HT-29 (cell line): ENCODE measurements at places on chromosomes 7 and 10.

- DNase-seq: peak; percentile 42
These were observed 307.2 kb downstream of the SNX13 start for GRCh38 chr7:17633067-17633466.

- no peak for DNase-seq
These were observed 178.6 kb downstream of the CXCL12 start for GRCh38 chr10:44206127-44206818.

DNA sequence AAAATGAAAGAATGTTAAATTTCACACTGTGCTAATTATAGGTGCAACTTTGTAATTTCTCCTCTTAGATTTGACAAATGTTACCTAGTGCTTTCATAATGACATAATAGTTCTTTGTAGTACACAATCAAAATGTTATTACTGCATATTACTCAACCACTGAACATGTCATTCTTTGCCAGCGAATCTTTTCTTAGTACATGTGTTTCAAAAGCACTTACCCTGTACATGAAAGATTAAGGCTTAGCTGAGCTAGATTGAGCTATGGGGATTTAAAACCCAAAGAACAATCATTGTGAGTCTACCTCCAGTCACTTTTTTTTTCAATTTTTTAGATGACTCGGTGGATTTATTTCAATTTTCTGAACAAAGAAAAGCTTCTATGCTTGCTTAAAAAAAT is 123.5 kb upstream of the FERD3L start:
- no peak for DNase-seq

GRCh38 chr7:106039486-106040060 is 72.5 kb downstream of the SYPL1 start:
- DNase-seq: no peak

DNA sequence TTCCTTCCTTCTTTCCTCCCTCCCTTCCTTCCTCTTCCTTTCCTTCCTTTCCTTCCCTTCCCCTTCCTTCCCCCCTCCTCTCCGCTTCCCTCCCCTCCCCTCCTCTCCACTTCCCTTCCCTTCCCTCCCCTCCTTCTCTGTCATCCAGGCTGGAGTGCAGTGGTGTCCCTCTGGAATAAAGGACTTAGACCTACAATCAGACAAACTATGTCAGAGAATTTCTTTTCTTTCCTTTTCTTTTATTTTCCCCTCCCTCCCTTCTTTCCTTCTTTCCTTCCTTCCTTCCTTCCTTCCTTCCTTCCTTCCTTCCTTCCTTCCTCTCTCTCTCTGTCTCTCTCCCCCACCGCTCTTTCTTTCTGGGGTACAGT is 242.2 kb downstream of the GATA3 start:
- no peak for DNase-seq

DNA sequence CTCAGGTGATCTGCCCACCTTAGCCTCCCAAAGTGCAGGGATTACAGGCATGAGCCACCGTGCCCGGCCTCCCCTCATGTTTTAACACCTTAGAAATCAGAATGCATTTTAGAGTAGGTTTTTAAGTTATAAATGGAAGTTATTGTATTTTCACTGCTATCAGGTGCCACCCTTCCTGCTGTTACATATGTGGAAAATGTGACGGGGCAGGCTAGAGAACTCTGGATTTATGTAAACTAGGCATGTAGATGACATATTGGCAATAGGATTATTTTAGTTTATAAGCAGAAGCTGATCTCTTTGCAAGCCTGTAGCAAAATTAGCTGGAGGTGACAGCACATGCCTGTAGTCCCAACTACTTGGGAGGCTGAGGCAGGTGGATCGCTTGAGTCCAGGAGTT is 2.1 kb downstream of the CASP2 start:
- no peak for DNase-seq

DNA sequence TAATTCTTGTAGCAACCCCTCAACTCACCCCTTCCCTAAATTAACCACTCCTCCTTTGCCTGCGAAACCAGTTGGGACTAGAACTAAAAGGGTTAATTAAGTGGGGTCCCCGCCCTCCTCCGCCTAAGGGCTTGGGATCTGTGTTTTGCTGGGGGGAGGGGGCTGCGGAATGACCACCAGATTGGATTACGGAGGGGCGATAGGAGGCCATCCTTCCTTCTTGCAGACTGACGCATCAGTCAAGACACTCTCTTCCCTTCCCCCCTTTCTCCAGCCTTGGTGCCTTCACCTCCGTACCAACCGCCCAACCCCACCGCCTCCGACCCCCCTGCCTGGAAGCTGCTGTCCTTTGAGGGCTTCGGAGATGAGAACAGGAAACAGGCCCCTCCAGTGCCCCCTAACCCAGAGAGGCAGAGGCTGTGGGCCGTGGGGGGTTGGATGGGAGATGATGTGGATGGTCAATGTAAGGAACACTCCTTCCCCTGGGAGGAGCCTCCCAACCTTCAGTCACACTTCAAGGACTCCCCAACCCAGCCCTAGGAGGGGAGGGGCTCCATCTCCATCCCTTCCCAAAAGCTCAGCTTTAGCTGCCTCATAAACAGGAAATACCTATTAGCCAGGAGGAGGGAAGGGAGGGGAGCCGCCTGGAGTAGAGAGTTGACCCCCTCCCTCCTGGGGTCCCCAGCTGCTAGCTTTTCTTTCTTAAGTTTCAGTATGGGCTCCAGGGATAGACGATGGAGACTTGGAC is 997 bp upstream of the LDB1 start:
- no peak for DNase-seq

DNA sequence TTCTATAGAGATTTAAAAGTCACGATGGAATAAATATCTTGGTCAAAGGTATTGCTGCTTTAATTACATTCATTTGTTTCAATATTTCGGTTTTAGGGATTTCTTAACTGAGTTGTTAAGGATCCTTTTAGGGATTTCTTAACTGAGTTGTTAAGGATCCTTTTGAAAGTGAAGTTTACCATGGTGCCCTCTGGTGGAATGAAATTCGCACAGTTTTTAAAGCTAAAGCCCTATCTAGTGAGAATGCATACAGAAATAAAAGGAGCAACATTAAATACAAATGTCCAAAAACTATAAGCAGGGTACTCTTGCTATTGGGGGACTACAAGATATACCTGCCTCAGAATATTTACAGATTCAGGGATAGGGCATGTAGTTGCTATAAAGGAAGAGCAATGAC is 193.7 kb downstream of the RNLS start:
- DNase-seq: peak; percentile 81

DNA sequence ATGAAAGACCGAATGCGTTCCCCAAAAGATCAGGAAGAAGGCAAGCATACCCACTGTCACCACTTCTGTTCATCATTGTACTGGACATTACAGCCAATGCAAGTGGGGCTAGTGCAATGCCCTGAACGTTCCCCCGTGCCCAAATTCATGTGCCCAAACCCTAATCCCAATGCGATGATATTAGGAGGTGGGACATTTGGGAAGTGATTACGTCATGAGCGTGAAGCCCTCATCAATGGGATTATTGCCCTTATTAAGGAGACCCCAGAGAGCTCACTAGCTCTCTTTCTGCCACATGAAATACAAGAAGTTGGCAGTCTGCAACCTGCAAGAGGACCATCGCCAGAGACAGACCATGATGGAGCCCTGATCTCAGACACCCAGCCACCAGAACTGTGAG is 511.4 kb upstream of the TPK1 start:
- no peak for DNase-seq

DNA sequence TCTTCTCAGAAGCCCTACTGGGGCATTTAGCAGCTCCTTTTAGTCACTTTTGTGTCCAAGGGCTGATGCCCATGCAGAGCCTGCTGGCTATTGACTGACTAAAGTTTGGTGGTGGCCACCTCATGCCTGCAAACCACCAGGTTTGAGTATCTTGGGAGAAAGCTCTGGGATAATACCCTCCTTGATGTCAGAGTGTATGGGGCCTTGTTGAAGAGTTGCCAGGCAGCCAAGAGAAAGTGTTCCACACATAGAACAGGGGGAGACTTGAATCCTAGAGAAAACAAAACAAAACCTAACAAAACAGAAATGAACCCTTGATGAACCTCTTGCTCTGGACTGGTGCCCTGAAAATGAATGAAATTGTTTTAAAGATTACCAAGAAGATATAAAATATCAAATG is 1024.6 kb downstream of the SORCS1 start:
- no peak for DNase-seq

GRCh38 chr10:98432330-98432729 is 14.4 kb downstream of the HPS1 start:
- no peak for DNase-seq

DNA sequence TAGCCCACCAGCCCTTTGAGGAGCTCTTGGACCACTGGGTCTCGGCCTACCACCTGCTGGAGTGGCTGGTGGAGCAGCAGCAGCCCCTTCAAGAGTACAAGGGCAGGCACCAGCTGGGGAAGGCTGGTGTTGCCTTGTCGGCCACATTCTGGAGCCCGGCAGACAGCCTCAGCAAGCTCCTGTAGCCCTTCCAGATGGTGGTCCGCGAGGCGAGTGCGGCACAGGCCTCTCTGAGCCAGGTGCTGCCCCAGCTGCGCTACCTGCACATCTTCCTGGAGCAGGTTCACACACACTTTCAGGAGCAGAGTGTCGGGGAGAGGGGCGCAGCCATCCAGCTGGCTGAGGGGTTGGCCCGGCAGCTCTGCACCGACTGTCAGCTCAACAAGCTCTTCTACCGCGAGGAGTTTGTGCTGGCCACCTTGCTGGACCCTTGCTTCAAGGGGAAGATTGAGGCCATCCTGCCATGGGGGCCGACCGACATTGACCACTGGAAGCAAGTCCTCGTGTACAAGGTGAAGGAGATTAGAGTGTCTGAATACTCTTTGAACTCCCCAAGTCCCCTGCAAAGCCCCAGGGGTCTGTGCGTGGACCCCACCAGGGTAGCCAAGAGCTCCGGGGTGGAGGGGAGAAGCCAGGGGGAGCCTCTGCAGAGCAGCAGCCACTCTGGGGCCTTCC is 7.0 kb upstream of the ACTR3C start:
- DNase-seq: no peak

DNA sequence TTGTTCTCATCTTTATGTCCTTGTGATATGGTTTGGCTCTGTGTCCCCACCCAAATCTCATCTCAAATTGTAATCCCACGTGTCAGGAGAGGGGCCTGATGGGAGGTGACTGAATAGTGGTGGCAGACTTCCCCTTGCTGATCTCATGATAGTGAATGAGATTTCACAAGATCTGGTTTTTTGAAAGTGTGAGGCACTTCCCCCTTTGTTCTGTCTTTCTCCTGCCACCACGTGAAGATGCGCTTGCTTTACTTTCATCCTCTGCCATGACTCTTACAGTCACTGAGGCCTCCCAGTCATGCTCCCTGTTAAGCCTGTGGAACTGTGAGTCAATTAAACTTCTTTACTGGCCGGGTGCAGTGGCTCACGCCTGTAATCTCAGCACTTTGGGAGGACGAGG is 161.0 kb downstream of the HERPUD2 start:
- DNase-seq: no peak

GRCh38 chr7:21767300-21767900 is 178.3 kb downstream of the CDCA7L start:
- peak; percentile 89 for DNase-seq

DNA sequence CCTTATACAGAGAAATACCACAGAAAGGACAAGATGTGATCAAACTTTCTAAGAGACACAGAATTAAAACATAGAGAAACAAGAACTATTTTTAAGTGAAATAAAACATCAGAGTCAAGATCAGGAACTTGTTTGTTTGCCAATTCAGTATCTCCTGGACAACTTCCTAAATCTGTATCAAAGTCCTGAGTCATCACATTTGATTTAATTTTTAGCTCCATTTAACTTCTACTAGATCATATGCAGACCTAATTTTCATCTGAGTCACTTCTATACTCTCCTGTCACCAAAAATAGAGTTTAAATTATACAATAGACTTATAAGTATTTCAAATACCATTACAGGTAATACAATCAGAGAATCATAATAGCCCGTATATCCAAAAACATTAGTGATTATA is 268.1 kb downstream of the PRKG1 start:
- no peak for DNase-seq

DNA sequence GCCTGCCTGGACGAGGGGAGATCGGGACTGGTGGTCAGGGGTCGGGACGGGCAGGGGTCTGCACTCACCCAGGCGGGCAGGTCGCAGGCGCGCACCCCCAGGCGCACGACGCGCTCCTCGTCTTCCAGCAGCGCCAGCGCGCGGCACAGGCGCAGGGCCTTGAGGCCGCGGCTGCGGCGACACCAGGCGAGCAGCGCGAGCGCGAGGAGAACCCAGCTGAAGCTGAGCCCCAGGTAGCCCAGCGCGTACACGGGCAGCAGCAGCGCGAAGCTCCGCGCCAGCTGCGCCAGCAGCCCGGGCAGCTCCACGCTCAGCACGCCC is 328 bp downstream of the ESYT2 start:
- DNase-seq: peak; percentile 82

- DNase-seq: no peak
These were observed 35.1 kb downstream of the RTKN2 start for GRCh38 chr10:62233356-62234076.

DNA sequence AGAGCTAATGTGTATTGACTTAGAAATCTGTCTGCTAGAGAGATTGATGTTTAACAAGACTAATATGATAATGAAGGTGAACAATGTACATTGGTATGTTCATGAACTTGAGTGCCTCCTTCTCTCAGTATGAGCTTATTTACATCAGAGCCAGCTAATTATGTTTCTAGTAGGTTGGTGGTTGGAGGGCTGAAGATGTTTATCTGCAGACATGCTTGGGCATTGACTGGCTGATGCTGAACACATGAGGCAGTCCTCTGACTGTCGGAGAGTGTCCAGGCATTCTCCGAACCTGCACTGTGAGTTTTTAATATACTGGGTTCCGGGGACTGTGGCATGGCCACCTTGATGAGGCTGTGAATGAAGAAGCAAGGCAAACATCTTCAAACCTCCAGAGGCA is 47.5 kb downstream of the BMPER start:
- DNase-seq: no peak

DNA sequence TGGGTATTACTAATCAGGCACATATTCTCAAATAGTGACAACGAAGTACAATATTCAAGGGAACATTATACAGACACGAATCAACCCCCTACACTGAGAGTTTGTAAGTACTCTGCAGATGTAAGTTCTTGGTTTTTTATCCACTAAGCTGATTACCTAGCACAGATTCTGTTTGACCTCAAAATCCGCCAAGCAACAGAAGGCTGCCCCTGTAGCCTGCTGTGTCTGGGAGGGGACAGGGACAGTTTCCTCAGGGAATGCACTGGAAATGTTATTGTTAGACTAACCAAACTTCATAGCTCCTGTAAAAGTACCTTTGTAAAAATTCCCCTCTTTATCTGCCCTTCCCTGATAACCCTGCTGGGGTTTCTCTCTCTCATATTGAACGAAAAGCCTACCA is 45.2 kb upstream of the ZRANB1 start:
- no peak for DNase-seq

DNA sequence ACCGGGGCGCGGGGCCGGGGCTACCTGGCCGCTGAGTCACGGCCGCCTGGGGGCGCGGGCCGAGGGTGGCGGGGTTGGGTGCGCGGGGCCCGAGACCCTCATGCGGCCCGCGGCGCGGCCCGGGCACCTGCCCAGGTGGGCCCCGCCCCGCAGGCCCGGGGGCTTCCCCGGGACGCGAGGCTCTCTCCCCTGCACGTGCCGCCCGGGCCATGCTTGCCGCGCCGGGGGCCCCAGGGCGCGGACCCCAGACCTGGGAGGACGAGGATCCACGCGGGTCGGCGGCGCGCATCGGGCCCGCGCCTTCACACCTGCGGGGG is 402 bp downstream of the MAFK start:
- no peak for DNase-seq
